ENCODE measurements at places on chromosomes 3 and 15.

- DNase-seq, result peak; percentile 85
Measured at GRCh38 chr3:124995460-124995994, 60.3 kb downstream of the HEG1 start.

GRCh38 chr3:24741506-24741905 is 246.9 kb upstream of the THRB start:
- DNase-seq, result no peak

- DNase-seq, result no peak
Measured at GRCh38 chr3:53892286-53892637, 603 bp upstream of the SELENOK start.

- no peak for DNase-seq
Measured at GRCh38 chr15:72358650-72359171, 17.1 kb downstream of the HEXA start.

GRCh38 chr15:60913900-60914299 is 315.2 kb downstream of the RORA start:
- no peak for DNase-seq

GRCh38 chr3:137525471-137525870 is 238.6 kb upstream of the SOX14 start:
- DNase-seq, result no peak

GRCh38 chr15:29795610-29796009 is 26.7 kb downstream of the TJP1 start:
- no peak for DNase-seq

DNA sequence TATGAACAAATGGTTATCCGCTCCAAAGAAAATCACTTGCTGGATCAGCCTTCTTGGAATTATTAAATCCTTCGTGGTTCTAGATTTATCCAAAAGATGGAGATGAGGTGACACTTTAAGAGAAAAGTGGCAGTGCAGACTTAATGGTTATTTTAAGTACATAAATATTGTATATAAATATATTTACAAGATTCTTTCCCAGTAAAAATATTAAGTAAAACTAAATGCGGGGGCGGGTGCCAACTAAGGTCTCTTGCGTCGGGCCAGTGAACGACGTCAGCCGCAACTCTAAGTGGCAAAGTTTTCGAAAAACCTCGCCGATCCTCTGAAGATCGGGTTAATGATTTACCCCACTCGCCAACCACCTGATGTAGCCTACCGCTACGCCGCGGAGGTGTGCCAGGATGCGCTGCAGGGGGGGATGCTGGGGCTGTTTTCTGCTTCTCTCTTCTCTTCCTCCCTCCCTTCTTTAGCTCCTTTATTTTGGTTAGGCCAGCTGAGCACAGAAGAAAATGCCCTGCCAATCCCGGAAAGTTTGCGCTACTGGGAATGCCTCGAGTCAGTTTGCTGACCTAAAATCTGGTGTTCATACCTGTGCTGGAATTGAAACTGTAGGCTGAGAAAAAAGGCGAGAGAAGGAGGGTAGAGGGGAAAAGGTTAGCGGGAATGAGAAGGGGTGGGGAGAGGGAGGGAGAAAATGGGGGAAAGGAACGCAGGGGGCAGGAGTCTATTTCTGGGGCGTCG is 7.6 kb upstream of the FOXB1 start:
- peak; percentile 81 for DNase-seq

DNA sequence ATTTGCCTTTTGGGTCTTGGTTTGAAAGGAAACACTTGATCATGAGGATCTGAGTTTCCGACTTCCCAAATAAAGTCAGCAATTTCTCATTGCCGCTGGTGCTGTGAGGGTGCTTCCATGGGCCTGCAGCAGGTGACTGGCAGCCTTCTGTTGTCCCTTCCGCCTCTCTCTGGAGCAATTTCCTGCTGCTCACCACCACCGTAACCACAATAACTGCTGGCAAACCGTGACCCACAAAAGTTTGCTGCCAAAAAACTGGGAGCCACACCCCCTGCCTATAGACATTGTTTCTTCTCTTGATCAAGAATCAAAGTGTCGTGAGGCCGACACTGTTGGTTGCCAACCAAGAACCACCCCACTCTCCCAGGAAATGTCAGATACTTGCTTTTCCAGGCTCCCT is 164.0 kb downstream of the NR2F2 start:
- DNase-seq, result no peak

GRCh38 chr3:99874237-99875002 is 56.8 kb downstream of the CMSS1 start:
- no peak for DNase-seq

DNA sequence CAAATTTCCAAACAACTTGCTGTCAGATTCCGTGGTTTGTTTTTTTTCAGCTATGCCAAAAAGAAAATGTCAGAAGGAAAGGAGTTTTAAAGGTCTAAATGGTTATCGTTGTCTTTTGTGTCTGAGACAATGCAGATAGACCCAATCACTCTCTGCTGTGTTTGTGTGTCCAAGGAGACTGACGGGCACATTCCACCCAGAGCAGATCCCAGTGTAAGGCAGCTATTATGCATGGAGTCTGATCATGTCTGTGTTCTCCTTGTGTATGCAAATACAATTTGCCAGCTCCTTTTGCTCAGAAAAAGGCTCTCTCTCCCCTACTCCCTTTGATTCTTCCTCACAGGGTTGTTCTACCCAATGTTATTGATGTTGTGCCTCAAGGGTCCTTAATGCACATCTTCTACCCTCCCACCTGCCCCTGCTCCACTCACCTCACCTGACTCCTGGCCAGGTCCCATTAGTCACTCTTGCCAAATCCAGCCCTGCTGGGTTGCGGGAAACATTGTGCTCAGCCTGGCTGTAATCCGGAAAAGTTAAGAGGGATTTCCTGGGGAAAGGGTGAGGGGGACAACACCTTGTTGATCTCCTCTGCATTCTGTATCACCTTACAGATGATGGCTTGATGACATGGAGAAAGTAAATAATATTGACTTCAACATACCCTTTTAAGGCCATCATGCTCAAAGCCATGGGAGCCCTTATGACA is 61.0 kb downstream of the OTOL1 start:
- no peak for DNase-seq

GRCh38 chr3:53775018-53775417 is 71.2 kb downstream of the CHDH start:
- DNase-seq, result no peak
